ENCODE measurements at places on chromosomes 2 and 18.

DNA sequence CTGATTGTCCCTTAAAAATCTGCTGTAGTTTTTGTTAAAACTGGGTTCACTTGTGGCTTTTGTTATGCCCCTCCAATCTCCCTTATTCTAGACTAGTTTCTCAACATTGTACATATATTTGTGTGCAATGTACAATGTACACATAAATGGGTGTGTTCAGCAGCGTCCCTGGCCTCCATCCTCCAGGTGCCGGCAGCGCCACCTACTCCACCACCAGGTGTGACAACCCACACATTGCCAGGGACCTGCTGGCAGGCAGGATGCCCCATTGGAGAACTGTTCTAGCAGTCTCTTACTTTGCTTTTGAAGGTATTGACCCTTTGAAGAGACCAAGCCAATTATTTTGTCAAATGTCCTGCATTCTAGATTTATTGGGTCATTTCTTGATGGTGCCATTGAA is 75.4 kb downstream of the SH3RF3 start:
- DNase-seq, result no peak

GRCh38 chr18:78362198-78362597 is 617.4 kb upstream of the SALL3 start:
- no peak for DNase-seq

DNA sequence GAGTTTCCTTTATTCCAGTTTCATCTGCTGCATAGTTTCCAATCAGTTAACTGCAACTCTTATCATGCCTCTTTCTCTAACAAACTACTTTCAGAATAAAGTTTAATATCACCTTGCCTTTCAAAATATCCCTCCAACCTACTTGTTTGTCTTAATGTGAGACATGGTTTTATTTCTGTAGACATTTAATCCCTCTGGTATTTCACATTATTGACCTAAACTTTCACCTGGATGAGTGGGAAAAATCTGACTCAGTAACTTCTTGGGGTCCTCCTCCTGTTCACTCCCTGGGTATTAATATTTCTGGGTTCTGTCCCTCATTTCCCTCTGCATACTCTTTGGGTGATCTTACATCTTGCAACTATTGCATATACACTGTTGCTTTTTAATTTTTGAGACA is 27.9 kb downstream of the MSH6 start:
- no peak for DNase-seq

DNA sequence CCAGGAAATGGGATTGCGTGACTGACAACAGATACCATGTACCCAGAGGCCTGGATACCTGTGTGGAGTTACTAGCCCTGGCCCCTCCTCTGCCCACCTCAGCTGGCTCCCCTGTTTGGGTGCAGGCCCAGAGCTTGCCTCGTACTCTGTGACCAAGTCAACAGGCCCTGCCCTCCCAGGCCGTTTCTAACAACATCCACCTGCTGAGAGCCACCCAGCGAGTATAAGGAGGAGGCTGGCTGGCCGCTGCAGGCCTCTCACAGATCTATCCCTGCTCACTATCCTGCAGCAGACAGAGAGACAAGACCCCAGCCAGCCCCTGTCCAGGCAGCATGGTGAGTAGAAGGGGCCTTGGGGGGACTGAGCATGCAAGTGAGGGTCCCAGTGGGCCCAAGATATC is 12.5 kb upstream of the TUBA4A start:
- no peak for DNase-seq

DNA sequence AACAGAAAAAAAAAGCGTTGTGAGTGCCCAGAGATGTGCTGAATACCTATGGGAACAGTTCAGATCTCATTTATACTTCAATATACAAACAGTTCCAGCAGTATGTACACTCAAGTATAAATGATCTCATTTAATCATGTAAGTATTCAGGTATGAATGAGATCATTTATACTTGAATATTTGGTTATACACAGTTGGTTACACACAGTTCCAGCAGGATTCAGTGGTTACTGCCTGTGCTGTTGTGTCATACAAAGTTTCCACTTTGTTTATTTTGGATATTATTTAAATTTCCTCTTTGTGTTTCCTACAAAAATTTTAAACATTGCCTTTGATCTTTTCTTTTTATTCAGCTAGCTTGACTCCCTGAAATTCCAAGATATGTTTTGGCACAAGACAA is 293.5 kb upstream of the SLC39A10 start:
- DNase-seq, result no peak

DNA sequence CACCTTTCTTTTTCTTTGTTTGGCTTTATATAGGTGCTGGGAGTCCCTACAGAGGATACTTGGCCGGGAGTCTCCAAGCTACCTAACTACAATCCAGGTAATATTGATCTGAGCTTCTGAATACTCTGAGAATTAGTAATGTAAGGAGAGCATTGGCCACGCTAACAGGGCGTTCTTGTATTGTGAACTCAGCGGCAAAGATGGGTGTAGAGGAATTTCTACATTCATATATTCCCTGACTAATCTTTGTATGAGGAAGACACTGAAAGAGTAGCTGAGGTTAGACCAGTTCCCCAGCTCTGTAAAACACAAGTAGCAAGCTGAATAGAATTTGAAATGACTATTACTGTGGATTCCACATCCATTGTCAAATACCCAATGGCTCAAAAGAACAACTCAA is 48.5 kb downstream of the CDK15 start:
- DNase-seq, result no peak

DNA sequence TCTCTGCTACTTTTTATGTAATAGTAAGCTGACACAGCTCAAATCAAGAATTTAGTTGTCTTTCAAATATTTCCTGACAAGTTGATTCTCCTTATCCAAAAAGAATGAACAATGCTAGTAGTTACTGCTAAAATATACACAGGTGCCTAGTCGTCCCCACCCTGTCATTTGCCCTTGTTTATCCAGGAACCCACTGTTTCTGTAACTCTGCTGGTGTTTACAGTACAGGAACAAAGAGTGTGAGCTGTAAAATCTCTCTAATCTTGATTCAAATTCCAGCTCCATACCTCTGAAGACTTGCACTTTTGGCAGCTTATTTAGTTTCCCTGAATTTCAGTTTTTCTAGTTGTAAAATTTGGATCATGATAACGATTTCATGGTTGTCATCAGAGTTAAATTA is 21.1 kb upstream of the SCYGR2 start:
- no peak for DNase-seq

GRCh38 chr2:200602584-200602983 is 16.8 kb downstream of the AOX1 start:
- no peak for DNase-seq

- no peak for DNase-seq
These were observed 628.0 kb downstream of the ZEB2 start for GRCh38 chr2:143891879-143892308.

DNA sequence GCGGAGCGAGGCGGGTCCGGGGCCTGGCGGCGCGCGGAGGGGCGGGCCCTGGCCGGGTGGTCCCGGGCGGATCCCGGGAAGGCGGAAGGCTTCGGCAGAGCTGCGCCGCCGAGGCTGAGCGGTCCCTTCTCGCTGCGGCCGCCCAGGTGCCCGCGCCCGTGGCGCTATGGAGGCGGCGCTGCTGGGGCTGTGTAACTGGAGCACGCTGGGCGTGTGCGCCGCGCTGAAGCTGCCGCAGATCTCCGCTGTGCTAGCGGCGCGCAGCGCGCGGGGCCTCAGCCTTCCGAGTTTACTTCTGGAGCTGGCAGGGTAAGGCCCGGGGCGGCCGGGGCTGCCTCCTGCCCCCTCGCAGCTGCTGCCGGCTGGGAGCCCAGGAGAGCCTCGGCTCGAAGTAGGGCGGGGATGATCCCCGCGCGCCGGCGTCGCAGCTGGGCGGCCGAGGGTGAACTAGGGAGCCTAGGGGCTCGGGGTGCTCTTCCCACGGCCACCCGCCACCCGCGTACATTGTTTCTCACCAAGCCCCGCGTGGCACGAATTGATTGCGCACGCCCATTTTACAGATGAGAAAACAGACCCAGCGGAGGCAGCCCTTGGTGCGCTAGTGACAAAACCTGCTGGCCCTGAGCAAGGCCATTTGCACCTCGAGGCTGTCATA is at the start of gene SLC66A3:
Gene SLC66A3, plus strand, starts transcription at position 87 of the 655 bp plus-strand sequence. Its CDS starts 80 bp downstream, at position 167.
- DNase-seq, result no peak

GRCh38 chr2:71856773-71857525 is 290.7 kb downstream of the CYP26B1 start:
- DNase-seq, result no peak

DNA sequence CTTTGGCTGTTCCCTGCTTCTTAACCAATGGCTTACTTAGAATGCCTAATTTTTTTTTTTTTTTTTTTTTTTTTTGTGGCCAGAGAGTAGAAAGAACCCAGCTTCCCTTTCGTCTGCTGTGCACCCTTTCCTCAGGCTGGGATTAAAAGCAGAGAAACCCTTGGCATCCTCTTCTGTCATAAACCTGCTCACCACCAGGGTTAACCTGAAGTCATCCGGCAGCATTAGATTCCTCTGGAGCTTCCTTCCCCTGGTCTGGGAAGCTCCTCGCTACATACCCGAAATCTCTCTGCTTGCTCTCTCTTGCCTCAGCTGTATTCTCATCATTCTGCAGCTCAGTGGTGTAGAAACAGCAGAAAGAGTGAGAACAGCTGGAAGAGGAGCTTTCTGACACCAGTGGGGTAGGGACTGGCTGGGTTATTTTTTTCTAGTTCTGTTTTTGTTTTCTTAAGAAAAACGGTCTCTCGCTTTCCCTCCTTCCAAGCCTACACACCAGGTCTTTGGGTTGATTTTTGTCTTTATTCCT is 339.0 kb upstream of the MEIS1 start:
- DNase-seq, result peak; percentile 42

GRCh38 chr2:29011418-29012060 is 30.4 kb downstream of the TOGARAM2 start:
- no peak for DNase-seq

All from HEK293T (cell line).